Activated CD4-positive, alpha-beta T cell treated with anti-CD3 and anti-CD28 coated beads for 36 hours (primary cell): ENCODE measurements at places on chromosomes 2 and 18. TPM values are rescaled to one million over a fixed set of nuclear protein-coding genes. Genes with fewer than 3 reads are reported as not detected.
A peak's percentile ranks its signal among the peaks of the same experiment; 100 is the strongest.

TRPM8 gene
- total RNA-seq = not detected

LIMS3 gene
- total RNA-seq = 0.18 TPM

TMEM247 gene
- total RNA-seq = not detected

HOXD4 gene
- not detected for total RNA-seq

MC2R gene
- not detected for total RNA-seq

LRP2 gene
- 1.9 TPM for total RNA-seq

INPP5D gene
- 40.5 TPM for total RNA-seq

GRCh38 chr2:155983845-155984244 lies 348.7 kb downstream of the NR4A2 start:
- no peak for DNase-seq

DNA sequence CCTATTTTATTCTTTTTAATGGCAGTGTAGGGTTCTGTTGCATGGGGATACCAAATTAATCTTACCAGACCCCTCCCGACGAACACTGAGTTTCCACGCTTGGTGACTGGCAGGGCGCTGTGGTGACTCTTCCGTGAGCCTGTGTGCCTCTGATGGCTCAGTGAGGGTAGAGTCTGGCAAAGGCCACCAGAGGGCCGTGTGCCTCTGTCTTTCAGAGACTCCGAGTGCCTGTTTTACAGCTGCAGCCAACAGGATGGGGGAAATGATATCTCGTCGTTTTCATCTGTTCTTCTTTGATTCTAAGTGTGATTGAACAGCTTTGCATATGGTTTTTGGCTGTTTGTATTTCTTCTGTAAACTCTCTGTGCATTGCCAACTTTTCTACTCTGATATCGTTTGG lies 99.8 kb downstream of the ZNF236 start:
- DNase-seq = peak; percentile 71

- no peak for DNase-seq
These were observed 826.3 kb upstream of the CDH2 start for GRCh38 chr18:29003194-29003593.

GRCh38 chr2:128092656-128093055 lies 1.7 kb downstream of the UGGT1 start:
- no peak for DNase-seq

GRCh38 chr2:65294701-65295100 lies 67.1 kb downstream of the ACTR2 start:
- no peak for DNase-seq

- DNase-seq = peak; percentile 78
These were observed 35.4 kb downstream of the INPP4A start for GRCh38 chr2:98479959-98480524.

GRCh38 chr18:27704736-27705361 lies 472.1 kb downstream of the CDH2 start:
- no peak for DNase-seq

DNA sequence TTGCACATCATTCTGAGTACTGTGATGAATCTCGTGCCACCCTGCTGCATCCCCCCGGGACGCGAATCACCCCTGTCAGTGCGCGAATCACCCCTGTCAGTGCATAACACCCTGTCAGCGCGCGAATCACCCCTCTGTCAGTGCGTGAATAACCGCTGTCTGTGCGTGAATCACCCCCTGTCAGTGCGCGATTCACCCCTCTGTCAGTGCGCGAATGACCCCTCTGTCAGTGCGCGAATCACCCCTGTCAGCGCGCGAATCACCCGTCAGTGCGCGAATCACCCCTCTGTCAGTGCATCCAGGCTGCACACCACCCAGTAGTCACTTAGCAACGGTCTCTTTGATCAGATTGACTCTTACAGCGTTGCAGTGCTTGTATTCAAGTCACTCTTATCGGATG lies 134.4 kb upstream of the TPO start:
- peak; percentile 11 for DNase-seq

DNA sequence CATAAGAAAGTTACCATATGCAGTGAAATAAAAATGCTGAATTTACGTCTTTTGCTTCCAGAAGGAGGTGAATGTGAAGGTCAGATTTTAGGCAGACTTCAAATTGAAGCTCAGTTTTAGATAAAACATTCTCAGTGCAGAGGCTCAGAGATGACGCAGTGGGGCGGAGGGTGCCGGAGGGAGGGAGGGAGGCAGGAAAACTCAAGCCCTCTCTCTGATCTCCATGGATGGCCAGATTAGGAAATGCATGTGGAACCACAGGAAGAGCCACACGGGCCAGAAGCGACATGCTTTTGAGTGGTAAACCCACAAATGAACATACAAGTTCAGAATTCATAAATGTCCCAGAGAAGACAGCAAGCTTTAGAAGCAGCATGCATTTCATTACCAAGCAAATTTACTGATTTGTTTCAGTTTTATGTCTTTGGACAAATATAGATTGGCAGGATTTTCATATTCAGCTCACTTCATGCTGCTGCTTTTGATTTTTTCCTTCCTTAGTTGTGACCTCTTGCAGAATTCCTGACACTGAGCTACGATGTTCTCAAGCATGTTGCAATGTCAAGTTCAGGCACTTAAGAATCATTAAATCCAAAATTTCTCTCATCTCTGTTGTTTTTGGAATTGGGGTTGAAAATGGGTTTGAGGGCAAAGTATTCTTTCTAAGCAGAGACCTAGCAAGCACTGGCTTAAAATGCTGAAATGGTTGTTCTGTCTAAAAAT lies 29.7 kb upstream of the APCDD1 start:
- no peak for DNase-seq

GRCh38 chr2:231673348-231673770 lies 35.0 kb upstream of the PTMA start:
- DNase-seq = no peak

- DNase-seq = no peak
These were observed 273.6 kb downstream of the PAX3 start for GRCh38 chr2:222024932-222025880.

DNA sequence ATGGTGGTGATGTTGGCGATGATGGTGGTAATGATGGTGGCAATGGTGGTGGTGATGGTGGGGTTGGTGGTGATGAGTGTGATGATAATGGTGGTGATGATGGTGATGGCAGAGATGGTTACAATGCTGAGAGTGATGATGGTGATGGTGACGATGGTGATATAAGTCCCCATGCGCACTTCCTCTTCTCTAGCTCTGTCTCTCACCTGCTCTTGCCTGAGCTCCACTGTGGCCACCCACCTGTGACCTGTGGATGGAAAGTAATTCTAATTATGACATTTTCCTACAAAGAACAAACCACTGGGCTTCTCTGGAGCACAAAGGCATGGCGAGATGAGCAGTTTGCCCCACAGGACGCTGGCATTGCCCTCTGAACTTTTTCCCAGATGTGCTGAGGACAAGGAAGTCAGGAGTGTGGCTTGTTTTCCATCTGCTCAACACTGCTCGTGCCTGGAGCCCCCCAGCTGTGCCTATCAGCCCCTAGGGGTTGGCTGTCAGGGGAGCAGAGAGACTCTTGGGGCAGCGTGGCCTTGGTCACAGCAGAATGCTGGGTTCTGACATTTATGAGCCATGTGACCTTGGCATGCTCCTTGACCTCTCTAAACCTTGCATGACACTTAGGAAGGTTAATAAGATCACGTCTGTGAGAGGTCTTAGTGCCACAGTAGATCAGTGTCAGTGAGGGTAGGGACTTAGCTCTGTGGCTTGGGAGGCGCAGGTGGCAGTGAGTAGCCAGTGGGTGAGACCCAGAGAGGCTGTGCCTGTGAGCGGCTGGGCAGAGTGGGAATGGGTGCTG lies 68.4 kb downstream of the RRM2 start:
- DNase-seq = no peak

- no peak for DNase-seq
These were observed 75.8 kb downstream of the SDC1 start for GRCh38 chr2:20148923-20149702.

DNA sequence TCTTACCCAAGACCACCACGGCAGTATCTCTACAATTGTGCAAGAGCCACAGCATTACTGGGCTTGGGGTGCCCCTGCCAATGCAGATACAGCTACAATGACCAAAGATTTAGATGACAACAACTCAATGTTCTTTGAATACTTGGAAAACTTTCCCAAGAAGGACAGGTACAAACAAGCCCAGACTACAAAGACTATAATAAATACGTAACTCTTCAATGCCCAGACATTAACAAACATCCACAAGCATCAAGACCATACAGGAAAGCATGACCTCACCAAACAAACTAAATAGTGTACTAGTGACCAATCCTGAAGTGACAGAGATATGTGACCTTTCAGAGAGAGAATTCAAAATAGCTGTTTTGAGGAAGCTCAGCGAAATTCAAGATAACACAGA lies 62.8 kb downstream of the ICA1L start:
- DNase-seq = no peak

DNA sequence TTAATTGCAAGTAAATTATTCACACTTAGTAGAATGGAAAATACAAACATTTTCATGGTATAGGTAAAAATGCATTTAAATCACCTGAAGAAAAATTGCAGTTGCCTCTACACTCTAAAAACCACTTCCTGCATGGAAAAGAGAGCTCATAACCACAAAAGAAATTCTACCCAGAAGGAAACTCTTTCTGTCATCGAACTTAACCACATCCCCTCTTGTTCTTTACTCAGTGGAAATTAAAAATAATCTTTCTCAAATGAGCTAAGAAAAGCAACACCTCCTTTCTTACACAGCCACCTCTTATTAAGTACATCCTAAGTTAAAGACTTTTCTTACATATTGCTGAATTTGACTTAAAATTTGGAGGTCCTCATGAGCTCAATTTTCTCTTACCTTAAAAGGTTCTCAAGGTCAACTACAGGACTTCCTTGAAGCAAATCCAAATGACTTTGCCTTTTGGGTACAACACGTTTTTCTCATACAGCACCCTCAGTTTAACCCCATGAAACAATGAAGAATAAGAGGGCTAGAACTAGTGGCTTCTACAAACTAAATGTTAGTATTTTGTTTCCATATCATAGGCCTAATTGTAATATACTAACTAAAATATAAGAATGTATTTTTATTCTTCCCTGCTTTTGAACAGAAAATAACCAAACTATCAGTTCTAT lies 109.1 kb upstream of the CRIM1 start:
- no peak for DNase-seq

- DNase-seq = no peak
These were observed 236.1 kb downstream of the CDH20 start for GRCh38 chr18:61569176-61569892.

GRCh38 chr2:101981504-101981903 lies 10.3 kb upstream of the IL1R2 start:
- DNase-seq = no peak

DNA sequence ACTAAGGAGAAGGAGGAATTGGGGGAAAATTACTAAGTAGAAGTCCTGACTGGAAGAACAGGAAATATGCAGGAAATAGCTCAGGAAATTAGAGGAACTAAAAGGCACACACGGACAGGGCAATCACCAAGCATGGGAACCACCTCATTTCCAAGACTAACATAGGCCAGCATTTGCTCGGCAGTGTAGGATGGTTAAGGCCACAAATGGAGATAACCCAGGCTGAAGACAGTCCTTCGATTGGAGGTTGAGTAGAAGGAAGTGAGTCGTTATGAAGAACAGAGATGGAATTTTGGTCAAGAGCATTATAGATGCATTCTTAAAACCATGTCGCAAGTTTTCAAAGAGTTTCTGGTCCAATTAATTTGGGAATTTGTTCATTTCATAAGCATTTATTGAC lies 401.4 kb downstream of the ALK start:
- DNase-seq = no peak

DNA sequence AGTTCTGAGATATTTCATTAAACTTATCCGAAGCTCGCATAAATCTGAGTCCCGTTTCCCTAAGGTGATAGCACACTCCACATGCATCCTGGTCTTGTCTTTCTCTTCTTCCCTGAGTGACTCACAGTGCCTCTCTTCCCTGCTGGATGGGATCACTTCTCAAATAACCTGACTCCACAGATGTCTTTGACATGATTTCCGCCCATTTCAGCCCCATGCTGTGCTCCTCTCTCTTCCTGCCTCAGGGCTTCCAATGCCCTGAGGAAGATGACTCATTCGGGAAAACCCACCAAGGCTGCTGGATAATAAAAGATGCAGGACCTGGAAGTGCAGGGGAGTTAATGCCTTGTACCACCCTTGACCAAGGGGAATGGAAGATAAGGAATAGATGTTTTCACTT lies 441.7 kb upstream of the SOX11 start:
- no peak for DNase-seq

DNA sequence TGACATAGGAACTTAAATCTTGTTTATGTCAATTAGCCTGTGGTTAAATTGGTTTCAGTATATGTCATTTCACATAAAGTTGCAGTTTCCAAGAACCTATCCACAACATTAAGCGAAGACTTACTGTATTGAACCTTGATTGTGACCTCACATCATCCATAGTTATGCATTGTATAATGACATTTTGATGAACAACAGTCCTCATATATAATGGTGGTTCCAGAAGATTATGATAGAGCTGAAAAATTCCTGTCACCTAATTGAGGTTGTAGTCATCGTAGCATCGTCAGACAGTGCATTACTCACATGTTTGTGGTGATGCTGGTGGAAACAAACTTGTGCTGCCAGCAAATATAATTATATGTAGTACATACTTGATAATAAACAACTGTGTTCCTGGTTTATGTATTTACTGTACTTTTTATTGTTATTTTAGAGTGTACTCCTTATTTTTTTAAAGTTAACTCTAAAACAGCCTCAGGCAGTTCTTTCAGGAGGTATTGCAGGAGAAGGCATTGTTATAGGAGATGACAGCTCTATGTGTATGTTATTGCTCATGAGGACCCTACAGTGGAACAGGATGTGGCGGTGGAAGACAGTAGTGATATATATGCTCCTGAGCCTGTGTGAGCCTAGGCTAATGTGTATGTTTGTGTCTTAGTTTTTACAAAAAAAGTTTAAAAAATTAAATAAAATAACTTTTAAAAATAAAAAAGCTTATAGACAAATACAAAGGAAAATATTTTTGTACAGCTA lies 56.6 kb downstream of the UBE2E3 start:
- DNase-seq = peak; percentile 40

DNA sequence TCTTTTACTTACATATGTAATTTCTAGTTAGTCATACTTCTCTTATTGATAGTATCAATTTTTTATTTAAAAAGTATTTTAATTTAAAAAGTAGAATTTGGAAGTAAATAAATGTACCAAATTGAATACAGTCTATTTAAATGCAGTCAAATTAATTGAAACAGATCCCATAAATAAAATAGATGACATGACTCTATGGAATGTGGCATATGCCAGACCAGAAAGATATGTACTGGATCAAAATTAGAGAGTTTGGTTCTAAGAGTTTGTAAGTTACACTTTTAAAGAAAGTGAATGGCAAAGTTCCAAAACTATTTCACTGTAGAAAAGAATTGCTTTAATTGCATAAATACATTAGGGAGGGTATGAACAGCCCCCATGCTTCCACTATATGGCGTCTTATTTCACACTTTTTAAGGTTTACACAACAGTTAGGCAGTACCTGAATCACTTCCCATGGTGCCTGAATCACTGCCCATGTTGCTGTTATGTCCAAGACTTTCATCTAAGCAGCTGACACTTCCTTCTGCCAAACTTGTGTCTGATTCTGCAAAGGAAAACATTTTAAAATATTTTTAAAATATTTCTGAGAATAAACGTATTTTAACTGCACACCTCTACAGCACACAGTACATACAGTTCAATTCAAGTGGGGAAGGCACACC lies 25.2 kb downstream of the IFIH1 start:
- DNase-seq = no peak

- DNase-seq = peak; percentile 55
These were observed 5.4 kb upstream of the KCNJ13 start for GRCh38 chr2:232781765-232782164.

- no peak for DNase-seq
These were observed 70.9 kb upstream of the HS6ST1 start for GRCh38 chr2:128389388-128390086.
